ENCODE measurements at places on chromosomes 3 and 15.
A peak's percentile ranks its signal among the peaks of the same experiment; 100 is the strongest.

- DNase-seq, result no peak
Measured at GRCh38 chr15:93982226-93982727, 249.1 kb upstream of the MCTP2 start.

DNA sequence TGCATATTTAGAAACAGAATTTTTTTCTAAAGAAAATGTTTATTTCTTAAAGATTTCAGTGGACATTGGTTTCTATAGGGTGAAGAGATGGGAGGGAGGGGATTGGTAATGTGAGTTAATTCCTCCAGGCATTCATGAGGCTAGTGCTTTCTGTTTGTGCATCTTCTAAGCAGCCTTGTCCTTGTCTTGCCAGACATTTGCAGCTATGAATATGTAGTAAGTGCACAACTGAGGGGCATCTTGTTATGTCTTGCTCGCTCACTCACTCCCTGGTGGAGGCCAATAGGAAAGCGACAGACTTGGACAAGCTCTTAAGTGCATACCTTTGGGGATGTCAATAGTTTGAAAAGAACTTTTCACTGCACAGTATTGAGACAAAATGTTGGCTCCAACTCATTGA is 92.5 kb upstream of the ATP10A start:
- DNase-seq, result no peak

GRCh38 chr3:32816439-32817256 is 1.1 kb upstream of the TRIM71 start:
- DNase-seq, result peak; percentile 48

DNA sequence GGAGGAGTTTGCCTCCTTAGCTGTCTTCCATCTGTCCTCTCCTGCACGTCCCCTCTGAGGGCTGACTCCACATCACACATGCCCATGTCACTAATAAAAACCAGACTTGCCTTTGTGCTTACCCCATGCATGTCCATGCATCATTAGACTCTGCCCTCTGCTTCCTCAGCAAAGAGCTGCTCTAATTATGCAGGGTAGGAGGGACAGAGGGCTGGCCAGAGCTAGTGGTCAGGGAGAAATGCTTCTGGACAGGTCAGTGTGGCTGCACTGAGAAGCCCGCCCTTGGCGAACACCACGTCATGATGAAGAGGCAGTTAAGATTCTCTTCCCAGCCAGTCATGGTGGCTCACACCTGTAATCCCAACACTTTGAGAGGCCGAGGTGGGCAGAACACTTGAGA is 8.9 kb downstream of the CA12 start:
- peak; percentile 40 for DNase-seq

- no peak for DNase-seq
Measured at GRCh38 chr3:112117841-112118571, 15.0 kb downstream of the GCSAM start.

- DNase-seq, result peak; percentile 35
Measured at GRCh38 chr3:152302521-152303021, 33.8 kb downstream of the MBNL1 start.
